ENCODE measurements at places on chromosomes 5 and 9.

DNA sequence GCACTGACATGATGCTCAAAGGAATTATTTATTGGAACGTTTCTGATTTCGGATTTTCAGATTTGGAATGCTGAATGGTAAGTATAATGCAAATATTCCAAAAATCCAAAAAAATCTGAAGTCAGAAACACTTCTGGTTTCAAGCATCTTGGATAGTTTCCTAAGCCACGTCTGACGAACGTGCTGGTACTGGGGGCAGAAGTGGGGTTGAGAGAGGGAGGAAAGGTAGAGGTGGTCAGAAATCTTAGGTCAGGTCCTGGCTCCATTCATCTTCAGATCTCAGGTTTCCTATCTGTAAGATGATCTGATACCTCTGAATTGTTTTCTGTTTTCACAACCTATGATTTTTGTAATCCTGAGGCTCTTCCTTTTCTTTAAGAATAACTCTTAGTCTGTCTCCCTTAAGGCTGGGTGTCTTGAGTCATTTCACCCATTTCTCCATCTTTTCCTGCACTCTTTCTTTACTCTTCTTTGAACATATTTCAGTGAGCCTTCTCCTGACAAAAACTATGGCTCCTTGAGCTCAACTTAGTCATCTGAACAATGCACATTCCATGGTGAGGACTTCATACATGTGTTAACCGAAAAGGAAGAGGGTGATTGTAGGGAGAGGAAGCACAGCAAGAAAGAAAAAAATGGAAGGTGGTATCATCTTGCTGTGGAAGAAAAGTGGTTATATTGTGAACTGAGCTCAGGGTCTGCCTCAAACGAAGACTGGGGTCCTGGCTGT, 3.3 kb downstream of the SGCD start:
- DNase-seq = no peak

DNA sequence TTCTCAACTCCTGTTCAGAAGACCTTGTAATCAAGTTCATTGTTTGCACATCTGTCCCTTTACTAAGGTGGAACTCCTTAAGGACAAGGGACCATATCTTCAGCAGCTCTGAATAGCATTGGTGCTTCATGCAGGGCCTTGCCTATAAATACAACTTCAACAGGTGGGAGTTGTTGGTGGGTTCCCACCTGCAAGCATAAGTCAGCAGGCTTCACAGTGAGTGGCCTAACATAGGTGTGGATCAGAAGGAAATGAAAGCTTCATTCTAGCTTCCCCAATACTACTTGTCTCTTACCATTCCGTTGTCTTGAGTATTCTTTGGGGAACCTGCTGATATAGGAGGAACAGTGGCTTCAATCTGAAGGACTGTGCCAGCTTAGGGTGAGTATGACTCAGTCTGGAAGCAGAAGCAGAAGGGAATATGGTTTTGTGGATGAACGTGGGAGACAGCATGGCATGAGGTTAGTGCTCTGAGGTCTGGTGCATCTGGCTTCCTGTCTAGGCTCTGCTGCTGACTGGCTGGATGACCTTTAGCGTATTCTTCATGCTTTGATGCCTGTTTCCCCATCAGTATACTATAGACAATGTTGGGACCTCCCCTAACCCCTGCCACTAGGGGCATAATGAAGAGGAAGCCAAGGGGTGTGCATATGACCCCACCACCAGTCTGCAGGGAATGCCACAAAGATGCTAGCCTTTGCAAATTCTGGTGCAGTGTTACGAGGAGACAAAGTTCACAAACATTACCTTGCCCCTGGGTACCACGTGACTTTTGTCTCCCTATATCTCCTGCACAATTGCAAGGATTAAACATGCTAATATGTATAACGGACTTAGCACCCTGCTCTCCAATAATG, 192.3 kb downstream of the PALM2AKAP2 start:
- no peak for DNase-seq

GRCh38 chr9:90285946-90286345, 356.7 kb downstream of the DIRAS2 start:
- DNase-seq = no peak

DNA sequence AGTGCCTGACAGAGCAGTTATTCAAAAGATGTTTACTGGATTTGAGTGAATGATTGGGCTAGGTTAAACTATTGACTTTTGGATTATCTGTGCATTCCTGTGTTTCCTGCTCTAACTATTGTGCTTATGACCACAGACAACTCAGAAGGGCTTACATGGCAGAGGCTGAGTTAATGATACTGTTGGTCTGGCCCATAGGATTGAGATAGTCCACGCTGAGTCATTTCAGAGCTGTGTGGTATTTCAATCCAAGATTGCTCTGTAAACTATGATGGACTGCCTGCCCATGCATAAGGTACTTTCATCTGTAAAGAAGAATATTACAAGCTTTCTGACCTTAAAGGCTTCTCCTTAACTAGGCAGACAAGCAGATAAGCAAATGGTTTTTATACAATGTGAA, 49.1 kb upstream of the SLIT3 start:
- DNase-seq = no peak

DNA sequence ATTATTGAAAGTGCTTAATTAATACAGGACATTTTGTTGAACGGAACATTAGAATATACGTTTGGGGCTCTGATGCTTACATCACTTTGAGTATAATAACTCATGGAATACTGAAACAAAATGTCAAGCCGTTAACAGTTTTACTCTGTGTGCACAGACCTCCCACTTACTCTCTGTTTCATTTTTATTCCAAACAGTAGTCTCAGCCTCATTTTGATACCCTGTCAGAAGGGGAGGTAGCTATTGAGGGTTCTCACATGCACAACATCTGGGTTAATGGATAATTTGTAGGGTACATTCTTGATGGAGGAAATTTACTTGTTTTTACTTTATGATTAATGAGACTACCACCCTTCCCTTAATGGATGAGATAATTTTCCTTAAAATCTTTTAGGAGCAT, 59.0 kb downstream of the SCAMP1 start:
- no peak for DNase-seq

DNA sequence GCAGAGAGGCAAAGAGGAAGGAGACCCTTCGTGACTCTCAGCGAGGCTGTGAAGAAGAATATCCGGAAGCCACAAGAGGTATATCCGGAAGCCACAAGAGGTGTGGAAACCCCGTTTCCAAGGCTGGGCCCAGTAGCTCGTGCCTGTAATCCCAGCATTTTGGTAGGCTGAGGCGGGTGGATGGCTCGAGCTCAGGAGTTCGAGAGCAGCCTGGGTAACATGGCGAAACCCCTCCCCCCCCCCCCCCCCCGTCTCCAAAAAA, 612 bp upstream of the BBLN start:
- DNase-seq = peak; percentile 15

GRCh38 chr5:14851050-14851419, 20.5 kb downstream of the ANKH start:
- DNase-seq = no peak

- DNase-seq = no peak
Observed at GRCh38 chr5:105924366-105924765, 1746.4 kb downstream of the EFNA5 start.

DNA sequence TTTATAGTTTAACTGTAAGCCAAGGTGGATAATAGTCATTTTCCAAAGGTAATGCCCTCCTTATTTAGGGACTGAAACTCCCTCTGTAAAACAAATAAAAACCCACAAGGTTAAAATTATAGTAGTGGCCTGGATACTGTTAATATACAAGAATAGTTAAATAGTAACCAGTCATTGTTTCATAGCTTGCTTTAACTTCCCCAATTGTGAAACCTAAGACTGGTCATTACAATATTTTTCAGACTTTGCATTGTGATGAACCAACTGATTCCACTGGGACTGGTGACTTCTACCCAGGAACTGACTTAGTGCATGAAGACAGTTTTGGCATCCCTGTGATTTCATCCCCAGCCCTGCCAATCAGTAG, 162.6 kb downstream of the SMC2 start:
- DNase-seq = no peak

GRCh38 chr5:114120166-114120565, 241.7 kb upstream of the KCNN2 start:
- no peak for DNase-seq

DNA sequence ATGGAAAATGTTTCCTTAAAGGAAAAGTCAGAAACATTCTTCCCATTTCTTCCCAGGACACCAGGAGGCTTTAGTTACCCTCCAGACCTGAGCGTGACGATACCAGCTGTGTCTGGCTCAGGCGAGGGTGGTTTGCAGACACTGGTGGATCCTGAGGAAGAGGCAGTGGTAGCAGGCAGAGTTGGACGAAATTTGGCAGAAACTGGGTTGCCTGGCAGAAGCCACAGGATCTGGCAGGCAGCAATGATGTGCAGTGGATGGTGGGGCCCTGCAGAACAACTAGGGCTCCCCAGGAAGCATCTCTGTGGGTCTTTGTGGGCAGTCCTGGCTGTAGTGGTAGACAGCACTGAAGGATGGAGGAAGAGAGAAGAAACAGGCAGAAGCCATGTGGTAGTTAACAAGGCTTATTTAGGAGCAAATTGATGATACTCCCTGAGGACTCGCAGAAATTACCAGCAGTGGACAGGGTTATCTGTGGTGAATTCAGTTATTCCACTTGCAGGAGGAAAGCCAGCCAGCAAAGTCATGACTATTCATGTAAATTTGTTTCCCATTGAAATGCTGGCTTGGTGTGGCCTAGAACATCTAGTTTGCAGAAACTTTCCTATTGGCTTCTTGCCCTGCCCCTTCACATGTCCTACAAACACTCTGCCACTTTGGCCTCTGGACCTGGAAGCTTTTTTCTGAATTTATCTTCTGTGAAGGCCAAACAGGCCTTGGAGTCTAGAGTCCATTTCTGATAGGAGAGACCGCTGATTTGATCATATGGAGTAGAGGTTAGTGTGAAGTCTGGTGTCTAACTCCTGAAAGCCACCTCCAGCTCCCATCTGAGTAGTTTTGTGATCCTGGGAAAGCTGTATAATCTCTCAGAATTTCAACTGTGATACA, 212.0 kb downstream of the DMRT2 start:
- no peak for DNase-seq

DNA sequence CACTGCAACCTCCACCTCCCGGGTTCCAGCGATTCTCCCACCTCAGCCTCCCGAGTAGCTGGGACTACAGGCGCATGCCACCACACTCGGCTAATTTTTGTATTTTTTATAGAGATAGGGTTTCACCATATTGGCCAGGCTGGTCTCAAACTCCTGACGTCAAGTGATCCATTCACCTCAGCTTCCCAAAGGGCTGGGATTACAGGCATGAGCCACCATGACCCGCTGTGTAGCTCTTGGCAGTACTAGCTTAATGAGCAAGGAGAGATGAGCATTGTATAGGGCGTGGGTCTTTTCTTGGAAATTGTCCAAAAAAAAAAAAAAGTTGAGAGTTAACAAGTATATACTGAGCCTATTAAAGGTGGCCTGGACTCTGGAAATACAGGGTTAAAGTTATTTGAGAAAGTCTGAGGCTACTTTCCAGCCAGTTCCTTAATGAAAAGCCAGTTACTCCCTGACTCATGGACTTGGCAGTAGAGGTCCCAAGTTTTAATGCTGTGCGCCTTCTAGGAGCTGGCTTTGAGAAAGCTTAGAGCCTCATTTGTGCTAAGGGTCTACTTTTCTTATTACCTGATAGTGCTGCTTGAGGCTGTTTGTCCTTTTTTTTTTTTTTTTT, 4.2 kb upstream of the FGF18 start:
- no peak for DNase-seq

DNA sequence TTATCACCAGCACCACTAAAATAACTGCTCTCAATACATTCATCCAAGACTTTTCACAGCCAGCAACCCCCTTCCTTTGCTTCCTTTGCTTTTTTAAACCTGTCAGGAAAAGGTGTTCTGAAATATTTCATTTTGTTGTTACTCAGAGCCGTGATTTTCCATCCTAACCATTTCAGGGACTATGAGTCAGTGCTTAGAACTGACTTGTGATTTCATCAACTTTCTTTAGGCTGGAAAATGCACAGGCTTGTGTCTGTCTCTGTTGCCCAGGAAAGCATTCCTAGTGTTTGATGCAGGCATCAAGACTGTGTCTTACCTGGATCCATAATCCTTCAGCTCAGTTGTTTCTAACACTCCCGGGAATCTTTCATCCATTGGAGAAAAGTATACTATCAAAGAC, 805.6 kb downstream of the BRINP1 start:
- DNase-seq = no peak

- no peak for DNase-seq
Observed at GRCh38 chr5:140986117-140986521, 19.8 kb downstream of the PCDHAC2 start.

GRCh38 chr5:36723912-36724311, 117.5 kb downstream of the SLC1A3 start:
- DNase-seq = no peak

GRCh38 chr9:15246243-15246642, 60.8 kb downstream of the TTC39B start:
- DNase-seq = no peak

DNA sequence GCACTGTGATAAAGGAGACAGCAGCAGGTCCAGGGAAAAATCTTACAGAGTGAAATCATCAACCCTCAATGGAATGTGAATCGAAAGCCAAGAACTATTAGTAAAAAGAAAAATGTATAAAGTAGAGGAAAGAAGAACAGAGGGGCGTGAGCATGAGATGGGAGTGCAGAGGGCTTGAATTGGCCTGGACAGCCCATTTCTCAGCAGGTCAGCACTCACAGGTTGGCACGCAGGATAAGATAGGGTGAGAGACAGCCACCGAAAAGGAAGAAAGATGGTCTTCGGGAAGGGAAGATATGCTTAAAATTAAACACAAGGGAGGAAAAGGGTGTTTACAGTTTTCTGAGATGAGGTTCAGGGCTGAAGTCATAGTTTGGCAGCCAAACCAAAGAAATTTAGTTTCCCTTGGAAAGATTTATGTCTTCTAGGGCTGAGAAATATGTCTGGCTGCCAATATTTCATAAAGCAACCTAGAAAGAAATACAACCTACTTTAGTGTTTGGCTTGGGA, 524.7 kb downstream of the SPATA31D1 start:
- DNase-seq = no peak

DNA sequence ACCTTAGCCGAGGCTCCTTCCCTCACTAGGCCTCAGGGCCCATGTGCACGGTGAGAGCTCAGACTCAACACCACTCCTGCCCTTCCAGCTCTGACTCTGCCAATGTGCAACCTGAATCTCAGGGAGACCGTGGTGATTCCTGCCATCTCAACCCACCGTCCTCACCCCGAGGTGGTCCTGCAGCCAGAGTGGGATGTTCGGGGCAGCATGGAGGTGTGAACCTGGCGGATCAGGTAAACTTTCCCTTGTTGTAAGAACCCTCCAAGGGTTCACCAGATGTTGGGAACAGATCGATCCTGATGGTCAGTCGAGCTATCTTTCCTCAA, 538 bp upstream of the AKNA start:
- DNase-seq = no peak

GRCh38 chr5:10564838-10565784, 1.2 kb downstream of the ANKRD33B start:
- no peak for DNase-seq

Data from activated CD4-positive, alpha-beta T cell treated with anti-CD3 and anti-CD28 coated beads for 24 hours (primary cell).